Effector CD8-positive, alpha-beta T cell (primary cell): ENCODE measurements at places on chromosomes 13 and 19.
A peak's percentile ranks its signal among the peaks of the same experiment; 100 is the strongest.

DNA sequence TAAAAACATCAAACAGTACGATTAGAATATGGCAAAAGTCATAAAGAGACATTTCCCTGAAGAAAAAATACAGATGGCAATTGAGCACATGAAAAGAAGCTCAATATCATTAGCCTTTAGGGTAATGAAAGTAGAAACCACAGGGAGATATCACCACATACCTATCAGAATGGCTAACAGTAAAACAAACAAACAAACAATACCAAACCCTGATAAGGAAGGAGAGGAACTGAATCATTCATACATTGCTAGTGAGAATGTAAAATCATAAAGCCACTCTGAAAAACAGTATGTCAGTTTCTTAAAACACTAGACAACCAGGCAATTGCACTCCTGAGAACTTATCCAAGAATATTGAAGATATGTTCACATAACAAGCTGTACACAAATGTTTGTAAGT, 1342.5 kb upstream of the SLC10A2 start:
- DNase-seq: no peak

GRCh38 chr13:24142886-24143285, 17.6 kb upstream of the SPATA13 start:
- DNase-seq: no peak

- DNase-seq: no peak
Observed at GRCh38 chr13:46822551-46822950, 25.6 kb upstream of the ESD start.

GRCh38 chr13:85031771-85032170, 767.4 kb downstream of the SLITRK6 start:
- DNase-seq: no peak

DNA sequence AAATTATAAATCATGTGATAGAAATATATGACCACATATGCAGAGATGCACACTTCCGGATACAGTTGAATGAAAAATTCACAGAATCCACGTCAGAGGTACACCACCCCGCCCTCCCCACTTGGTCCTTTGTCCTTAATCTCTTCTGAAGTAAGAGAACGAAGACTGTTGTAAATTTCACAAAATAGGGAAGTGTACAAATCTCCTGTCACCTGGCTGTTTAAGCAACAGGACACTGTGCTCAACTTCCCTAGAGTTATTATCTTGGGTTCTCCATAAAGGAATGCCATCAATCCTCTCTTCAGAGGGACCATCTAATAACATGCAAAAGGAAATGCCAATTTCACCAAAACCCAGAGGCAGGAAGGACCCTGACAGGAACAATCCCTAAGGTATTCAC, 10.5 kb upstream of the CEACAM6 start:
- DNase-seq: no peak

GRCh38 chr19:45125975-45126493, 33.1 kb downstream of the PPP1R37 start:
- DNase-seq: peak; percentile 45

DNA sequence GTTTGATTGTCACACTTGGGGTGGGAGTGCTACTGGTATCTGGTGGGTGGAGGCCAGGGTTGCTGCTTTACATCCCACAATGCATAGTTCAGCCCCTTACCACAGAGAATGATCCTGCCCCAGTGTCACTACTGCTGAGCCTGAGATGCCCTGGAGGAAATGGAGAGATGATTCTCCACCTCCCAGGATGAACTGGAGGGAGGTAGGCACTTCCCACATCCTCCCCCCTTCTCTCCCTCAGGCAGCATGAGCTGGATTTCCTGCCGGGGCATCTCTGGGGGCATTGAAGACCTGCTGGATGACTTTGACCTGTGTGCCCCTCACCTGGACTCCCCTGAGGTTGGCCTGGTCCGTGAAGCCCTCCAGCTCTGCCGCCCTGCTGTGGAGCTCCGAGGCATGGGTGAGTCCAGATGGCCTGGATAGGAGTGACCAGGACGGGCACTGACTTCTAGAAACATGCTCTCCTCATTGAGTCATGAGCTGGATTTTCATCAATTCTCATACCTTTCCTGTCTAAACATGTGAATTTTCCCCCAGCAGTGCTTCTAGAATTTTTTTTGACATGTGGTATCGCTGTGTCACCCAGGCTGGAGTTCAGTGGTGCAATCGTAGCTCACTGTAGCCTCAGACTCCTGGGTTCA, 45.3 kb downstream of the NWD1 start:
- DNase-seq: no peak

DNA sequence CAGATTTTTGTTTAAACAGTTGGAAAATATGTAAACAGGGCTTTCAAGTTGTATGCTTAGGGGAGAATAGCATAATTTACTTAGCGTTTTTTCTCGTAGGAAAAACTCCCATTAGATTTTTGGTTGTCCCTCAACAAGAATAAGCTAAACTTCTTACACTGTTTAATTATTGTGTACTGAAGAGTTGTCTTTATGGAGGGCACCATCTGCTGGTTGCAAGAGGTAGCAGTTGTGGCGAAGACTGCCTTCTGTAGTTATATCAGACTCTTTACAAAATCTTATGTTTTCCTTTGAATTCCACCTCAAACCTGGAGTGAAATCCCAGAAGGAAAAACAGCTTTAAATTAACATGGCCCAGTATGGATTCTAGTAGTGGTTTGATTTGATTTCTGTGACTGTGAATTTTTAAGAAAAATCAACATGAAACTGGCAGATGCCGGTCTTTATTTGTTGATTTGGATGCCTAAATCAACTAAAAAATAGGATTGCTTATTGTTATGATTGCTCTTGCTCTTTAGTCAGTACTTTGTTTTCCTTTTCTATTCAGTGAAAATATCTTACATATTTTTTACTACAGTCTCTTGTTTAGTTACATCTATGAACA, 53.4 kb downstream of the PDS5B start:
- peak; percentile 17 for DNase-seq

GRCh38 chr13:110957181-110957884, 42.5 kb upstream of the ANKRD10 start:
- DNase-seq: no peak

GRCh38 chr13:81563091-81563490, 1222.2 kb upstream of the SPRY2 start:
- DNase-seq: no peak

DNA sequence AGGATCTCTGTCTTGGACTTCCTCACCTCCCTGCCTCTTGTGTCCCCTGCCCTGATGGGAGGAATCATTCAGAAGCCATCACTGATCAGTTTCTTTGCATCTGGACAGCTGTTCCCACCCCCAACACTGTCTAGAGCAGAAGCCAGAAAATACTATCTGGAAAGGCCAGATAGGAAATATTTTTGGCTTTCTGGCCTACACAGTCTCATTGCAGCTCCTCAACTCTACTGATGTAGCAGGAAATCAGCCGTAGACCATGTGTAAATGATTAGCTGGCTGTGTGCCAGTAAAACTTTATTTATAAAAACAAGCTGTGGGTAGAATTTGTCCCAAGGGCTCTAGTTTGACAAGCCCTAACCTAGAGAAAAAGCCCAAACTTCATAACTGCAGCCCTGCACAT, 5.6 kb downstream of the SIGLEC7 start:
- no peak for DNase-seq

DNA sequence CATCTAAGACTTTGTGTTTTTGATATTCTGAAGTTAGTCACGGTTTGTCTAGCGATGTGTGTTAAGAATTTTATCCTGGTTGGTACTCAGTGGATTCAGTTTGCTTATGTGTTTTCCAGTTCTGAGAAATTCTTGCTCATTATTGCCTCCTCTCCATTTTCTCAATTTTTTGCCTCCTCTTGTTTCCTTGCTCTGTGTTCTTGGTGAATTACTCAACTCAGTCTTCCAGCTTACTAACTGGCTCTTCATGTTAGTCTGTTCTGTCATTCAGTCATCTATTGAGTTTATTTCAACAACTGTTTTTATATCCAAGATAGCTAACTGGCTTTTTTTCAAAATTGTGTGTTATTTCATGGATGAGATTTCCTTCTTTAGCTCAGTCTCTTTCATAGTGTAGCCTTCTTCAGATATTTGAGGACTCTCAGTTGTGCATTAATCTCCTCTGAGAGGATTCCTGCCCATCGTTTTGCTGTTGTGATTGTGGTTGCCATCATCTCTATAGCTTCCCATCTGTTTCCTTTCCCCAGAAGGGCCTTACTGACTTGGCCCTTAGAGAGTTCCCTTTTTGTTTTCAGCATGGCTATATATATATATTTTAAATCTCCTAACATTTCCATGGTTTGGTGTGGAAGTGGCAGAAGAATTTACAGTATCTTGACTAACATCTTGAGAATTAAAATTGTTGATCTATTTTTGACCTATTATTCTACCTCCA, 6.2 kb downstream of the SETDB2 start:
- DNase-seq: no peak

GRCh38 chr13:26488236-26489003, 69.1 kb upstream of the WASF3 start:
- no peak for DNase-seq

DNA sequence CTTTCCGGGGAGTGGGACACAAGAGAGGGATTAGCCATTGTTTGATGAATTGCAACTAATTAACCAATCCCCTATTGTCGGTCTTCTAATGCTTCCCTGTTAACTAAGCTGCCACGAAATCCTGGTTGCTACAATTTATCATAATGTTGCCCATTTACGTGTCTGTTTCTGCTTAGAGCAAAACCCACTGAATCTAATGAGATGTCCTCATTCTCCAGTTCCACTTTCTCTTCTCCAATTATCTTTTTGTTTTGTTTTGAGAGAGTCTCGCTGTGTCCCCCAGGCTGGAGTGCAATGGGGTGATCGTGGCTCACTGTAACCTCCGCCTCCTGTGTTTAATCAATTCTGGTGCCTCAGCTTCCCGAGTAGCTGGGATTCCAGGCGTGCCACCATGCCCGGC, 5.2 kb upstream of the DPP9 start:
- no peak for DNase-seq

- DNase-seq: no peak
Observed at GRCh38 chr19:3336680-3337523, 29.5 kb upstream of the NFIC start.

DNA sequence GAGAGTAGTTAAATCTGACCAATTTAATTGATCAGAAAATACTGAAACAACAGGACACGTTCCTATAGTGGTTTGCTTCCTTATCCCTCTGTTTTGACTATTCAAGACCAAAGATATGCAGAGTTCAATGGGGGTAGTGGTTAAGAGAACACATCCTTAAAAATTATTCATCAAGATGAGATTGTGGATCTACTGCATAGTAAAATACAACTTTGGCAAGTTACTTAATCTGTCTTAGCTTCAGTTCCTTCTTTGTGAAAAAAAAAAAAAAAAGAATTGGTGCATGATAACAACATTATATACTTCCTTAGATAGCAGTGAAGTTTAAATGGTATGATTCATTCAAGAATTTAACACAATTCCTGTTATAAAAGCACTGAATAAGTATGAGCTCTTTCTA, 552.1 kb downstream of the DCT start:
- DNase-seq: no peak

DNA sequence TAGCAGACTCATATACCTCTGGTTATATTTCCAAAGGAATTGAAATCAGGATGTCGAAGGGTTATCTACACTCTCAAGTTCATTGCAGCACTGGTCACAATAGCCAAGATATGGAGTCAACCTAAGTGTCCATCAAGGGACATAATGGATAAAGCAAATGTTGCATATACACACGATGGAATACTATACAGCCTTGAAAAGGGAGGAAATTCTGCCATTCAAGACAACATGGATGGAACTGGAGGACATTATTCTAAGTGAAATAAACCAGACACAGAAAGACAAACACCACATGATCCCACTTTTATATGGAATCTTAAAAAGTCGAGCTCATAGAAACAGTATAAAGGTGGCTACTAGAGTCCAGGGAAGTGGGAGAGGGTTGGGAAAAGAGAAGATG, 13.6 kb upstream of the ERCC1 start:
- no peak for DNase-seq

DNA sequence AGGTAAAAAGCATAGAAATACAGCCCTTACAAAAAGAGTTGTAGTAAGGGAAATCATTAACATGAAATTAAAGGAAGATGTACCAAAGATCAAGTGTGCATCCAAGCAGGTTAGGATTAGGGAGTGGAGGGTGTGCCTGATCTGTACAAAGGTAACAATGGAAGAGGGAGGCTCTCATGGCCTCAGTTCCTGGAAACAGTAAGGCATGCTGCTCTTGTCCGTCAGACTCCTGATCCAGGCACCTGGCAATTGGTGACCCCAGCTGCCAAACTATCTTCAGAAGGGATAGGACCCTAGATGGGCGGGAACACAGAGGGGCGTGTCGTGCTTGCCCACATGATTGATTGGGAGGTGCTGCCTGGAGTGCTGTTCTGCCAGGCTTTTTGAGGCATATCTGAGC, 4.5 kb downstream of the TEX26 start:
- no peak for DNase-seq

DNA sequence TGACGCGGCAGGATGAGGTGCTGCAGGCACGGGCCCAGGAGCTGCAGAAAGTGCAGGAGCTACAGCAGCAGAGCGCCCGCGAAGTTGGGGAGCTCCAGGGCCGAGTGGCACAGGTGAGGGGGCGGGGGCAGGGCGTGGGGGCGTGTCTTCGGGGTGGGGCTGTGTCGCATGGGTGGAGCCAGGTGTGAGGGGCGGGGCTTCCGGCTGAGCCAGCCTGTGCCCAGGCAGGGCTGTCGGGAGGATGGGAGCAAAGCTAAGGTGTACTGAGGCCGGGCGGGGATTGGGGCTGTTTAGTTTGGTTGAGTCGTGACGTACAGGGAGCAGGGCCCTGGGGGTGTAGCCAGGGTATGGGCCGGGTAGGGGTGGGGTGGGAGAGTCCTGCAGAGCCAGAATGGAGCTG, 62.3 kb downstream of the KCNC3 start:
- DNase-seq: no peak

DNA sequence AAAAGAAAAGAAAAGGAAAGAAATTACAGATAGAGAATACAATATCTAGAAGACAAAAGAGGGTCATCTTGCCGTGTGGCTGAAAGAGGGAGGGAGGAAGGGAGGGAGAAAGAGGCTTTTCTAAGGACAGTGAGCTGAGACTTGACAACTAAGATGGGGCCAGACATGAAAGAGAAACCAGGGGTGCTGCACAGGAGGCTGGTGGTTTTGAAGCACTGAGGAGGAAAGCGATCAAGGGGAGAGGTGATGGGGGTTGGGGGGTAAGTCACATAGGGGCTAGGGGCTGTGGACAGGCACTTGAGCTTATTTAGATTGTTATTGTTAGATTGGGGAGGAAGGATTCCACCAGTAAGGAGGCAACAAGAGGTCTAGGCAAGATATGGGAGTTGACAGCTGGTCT, 17.3 kb downstream of the PNPLA6 start:
- no peak for DNase-seq

- DNase-seq: no peak
Observed at GRCh38 chr19:6392221-6393073, 517 bp downstream of the GTF2F1 start.

DNA sequence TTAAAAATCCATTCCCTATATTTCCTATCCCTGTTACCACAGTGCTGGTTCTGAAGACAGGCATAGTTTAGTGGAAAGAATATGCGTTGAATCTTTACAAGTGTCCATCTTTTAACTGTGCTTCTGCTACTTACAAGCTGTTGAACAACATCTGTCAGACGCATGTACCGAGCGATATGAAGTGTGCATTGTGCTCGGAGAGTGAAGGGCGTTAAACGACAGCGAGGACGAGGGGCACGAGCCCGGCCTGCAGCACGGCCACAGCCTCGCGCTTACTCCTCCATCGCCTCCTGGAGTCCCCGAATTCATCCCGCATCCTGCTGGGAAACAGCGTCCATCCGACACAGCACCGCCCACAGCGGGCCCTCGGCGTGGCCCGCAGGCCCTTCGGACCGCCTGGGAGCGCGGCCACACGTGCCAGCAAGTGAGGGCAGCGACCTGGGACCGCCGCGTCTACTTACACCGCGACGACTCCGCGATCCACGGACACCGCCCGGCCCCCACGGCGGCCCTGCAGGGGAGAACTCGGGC, 514 bp downstream of the PCID2 start:
- no peak for DNase-seq
